Stimulated activated CD4-positive, alpha-beta T cell treated with anti-CD3 and anti-CD28 coated beads, Interleukin-12 subunit alpha, Interleukin-12 subunit beta, amount 100 ng/mL, for 24 hours (primary cell): ENCODE measurements at places on chromosomes 3 and 15.

DNA sequence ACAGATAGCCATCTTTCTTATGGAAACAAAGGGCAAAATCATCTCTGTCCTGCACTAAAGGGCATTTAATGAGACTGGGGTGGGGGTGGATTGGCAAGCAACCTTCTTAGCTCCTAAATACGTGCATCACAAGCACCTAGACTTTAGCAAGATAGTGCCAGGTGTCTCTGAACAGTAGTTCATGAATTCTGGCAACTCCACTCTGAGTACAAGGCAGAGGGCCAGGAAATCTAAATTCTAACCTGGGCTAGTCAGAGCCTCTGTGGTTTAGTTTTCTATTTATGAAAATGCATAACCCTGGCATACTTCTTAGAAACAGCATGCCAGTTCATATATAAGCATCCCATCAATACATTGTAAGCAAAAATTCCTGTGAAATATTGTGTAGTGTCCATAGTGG is 788.5 kb downstream of the MCTP2 start:
- no peak for DNase-seq

DNA sequence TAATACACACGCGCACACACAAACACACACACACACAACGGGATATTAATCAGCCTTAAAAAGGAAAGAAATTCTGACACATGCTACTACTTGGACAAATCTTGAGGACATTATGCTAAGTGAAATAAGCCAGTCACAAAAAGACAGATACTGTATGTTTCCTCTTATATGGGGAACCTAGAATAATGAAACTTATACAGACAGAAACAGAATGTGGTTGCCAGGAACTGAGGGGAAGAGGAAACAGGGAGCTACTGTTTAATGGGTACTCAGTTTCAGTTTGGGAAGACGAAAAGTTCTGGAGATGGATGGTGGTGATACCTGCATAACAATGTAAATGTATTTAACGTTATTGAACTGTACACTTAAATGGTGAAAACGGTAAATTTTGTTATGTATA is 20.2 kb downstream of the ICE2 start:
- no peak for DNase-seq

DNA sequence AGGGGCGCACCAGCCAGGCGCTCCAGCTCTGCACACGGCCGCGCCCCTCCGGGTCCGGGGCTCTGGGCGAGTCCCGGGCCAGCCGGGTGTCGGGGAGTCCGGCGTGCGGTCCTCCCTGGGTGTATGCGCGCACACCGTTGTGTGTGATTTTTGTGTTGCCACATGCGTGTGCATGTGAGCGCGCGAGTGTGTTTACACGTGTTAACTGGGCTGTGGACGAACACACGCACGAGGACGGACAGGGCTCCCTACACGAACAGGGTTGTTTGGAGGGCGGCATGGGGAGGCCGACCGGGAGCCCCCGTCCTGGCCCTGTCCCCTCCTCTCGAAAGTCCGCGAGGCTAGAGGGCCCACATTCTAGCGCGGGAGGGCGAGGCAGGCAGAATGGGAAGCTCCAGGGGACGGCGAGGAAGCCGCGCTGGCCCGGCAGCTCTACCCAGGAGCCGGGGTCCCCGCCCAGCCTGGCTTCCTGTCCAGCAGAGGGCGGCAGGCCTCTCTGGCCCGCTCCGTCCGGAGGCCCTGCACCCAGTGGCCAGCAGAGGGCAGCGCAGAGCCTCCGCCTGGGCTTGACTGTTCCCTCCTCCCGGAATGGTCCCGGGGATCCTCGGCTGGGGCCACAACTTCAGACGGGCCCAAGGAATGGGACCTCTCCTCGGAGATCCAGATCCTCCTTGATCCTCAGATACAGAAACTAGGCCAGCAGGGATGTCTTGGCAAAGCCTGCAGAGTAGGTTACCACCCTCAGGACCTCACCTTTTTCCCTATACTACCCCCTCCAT is 611 bp upstream of the LINGO1 start:
- peak; percentile 26 for DNase-seq

GRCh38 chr15:29852201-29852600 is 29.9 kb upstream of the TJP1 start:
- no peak for DNase-seq

- no peak for DNase-seq
Measured at GRCh38 chr3:156723182-156723619, 48.8 kb downstream of the TIPARP start.

DNA sequence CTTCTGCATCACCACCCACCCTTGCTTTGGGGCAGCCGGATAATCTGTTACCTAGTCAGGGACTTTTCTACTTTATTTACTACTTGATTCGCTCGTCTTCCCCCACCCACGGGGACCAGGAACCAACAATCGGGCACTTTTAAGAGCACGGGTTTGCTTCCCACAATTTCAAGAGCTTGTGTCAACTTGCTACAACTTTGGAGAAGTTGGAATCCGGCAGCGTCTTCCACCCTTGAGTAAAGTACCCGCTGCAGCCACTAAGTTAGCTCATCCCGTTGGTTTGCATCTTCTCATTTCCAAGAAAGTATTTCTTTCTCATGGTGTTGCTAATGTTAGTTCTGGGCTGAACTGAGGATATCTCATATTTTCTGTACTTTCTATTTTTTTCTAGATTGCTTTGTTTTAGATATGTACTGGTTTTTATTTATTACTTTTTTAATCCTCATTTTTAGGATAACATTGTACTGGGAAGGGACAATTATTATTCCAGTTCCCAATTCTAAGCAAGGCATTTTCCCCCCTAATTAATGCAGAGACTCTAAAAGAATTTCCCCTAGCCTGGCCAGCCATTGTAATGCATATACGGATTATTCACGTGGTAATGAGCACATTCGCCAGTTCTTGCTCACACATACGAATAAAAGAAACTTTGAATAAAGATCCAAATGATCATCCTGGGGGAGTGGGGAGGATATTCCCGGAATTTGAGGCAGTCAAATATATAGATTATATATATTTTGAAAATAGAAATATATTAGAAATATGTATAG is 4.0 kb downstream of the SOX2 start:
- no peak for DNase-seq

DNA sequence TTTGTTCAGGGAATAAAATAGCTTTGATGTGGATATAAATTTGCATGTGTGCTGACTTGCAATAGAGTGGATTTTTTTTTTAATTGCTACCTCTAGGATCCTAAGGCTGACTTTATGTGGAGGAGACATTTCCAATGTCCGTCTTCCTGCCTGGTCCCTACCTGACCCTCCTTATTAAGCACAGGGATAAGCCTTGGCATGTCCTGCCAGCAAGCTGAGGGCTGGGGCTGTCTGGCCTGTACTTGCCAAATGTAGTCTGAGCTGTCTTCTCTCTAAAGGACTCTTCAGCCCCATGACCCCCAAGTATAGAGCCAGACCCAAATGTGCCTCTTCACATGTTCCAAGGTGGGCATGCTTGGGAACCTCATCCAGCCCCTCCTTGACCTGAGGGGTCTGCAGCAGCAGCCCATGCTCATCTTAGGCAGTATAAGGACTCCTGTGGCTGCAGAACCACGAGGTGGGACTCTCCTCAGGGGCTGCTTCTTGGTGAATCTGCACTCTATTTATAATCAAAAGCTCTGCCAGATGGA is 88.8 kb downstream of the CACNA1D start:
- DNase-seq: no peak

- DNase-seq: no peak
Measured at GRCh38 chr3:153273767-153274435, 111.9 kb downstream of the RAP2B start.

DNA sequence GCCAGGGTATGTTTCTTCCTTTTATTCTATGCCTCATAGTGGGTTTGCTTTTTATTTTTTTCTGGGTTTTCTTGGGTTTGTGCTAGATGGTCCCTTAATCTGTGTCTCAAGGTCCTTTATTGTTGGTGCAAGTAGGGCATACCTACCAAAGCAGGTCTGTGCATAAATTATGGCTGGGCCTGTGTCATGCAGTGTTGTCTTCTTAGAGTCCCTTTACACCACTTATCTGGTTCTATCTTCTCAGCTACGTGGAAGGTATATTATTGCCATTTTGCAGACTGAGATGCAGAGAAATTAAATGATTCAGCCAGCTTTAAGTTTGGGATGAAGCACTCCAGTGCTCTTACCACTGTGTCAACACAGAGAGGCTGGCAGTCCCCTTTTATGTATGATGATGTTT is 293.5 kb upstream of the SOX2 start:
- DNase-seq: no peak

DNA sequence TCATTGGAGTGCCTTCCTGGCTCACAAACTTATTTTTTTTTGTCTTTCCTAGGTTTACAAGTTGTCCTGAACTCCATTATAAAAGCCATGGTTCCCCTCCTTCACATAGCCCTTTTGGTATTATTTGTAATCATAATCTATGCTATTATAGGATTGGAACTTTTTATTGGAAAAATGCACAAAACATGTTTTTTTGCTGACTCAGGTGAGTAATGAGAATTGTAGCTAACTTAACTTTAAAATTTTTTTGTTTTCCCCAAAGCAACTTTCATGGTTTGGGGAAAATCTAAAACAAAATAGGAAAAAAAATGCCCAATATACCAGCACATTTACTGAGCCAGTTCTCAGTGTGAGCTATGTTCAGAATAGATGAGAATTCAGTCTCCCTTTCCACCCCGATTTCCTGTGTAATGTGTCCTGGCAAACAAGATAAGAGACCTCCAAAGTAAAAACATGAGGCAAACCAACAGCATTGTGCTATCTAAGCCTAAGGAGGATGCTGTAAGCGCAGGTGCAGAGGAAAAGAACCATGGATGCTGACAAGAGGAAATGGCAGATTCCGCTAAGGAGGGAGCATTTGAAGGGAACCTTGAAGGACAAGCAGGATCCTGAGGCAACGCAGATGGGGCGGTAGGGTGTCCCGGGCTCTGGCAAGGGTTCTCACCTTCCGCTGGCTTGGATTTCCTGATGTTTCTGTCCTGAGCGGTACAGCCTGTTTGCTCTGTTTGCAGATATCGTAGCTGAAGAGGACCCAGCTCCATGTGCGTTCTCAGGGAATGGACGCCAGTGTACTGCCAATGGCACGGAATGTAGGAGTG is 171.4 kb downstream of the CACNA1D start:
- DNase-seq: no peak

- no peak for DNase-seq
Measured at GRCh38 chr15:39336926-39337325, 244.0 kb upstream of the THBS1 start.

- DNase-seq: no peak
Measured at GRCh38 chr3:8557298-8557697, 55.7 kb downstream of the LMCD1 start.

DNA sequence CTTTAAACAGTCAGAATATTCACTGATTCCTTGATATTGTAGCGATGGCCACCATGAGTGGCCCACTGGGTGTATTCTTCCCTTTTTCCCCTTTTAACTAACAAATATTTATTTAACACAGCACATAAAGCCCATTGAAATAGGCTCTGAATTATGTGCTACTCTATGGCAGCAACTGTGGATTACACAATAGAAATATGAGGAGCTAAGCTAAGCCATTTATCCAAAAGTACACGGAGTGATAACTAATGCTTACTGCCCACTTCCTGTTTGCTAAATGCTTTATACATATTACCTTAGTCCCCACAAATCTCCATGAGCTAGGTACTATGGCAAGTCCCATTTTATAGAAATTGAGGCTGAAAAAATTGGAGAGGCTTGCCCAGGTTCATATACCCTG is 17.9 kb downstream of the ILDR1 start:
- no peak for DNase-seq

GRCh38 chr3:177437513-177438337 is 240.4 kb upstream of the TBL1XR1 start:
- no peak for DNase-seq

DNA sequence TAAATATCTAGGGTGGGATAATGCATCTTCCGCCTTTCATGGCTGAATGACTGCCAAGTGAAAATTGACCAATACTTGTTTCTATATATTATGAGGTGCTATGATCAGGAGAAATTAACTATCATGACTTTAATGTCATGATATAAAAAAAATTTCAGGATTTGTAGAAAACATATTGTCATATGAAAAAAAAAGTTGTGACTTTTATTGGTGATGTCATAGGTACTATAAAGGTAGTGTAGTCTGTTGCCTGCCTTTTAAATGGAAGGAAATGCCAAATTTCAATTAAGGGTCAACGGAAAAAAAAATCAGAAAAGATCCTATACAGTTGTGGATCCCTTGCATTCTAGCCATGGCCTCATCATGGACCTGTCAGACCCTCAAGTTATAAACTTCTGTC is 15.5 kb downstream of the LRRC3B start:
- no peak for DNase-seq

- DNase-seq: no peak
Measured at GRCh38 chr15:60118146-60118545, 114.0 kb downstream of the FOXB1 start.

GRCh38 chr3:106276755-106277612 is 408.2 kb upstream of the CBLB start:
- DNase-seq: no peak

DNA sequence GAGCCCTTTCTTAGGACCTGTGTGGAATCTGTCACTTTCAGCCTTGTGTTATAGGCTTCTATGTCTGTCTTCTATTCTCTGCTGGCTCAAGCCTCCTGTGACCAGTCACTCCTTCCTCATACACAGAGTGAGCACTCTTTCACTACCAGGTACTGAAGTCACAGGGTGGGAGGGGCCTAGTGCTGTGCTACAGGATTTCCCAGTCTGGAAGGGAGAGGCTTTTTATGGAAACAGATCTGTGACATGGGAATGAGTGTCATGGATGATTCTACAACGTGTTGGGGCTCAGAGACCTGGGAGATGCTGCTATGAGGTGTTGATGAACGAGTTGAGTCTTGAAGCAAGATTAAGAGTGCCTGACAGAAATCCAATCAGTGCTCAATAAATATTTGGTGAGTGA is 100.5 kb downstream of the PDCD6IP start:
- no peak for DNase-seq

DNA sequence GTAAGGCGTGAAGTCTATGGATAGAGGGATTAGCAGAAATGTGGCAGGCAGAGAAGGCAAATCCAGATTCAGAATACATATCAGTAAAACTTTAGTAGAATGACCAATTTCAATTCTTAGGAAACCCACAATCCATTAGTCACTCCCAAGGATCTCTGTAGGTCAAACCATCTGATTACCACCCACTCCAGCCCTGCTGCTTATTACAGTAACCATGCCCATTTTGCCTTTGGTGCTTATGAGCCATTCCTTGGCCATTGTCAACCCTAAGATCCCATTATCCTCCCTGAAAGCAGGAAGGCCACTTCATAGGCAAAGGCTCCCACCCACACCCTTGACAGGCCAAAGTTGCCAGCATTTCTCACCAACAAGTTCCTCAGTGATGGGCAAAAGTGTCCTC is 5.1 kb upstream of the KLHL40 start:
- no peak for DNase-seq

DNA sequence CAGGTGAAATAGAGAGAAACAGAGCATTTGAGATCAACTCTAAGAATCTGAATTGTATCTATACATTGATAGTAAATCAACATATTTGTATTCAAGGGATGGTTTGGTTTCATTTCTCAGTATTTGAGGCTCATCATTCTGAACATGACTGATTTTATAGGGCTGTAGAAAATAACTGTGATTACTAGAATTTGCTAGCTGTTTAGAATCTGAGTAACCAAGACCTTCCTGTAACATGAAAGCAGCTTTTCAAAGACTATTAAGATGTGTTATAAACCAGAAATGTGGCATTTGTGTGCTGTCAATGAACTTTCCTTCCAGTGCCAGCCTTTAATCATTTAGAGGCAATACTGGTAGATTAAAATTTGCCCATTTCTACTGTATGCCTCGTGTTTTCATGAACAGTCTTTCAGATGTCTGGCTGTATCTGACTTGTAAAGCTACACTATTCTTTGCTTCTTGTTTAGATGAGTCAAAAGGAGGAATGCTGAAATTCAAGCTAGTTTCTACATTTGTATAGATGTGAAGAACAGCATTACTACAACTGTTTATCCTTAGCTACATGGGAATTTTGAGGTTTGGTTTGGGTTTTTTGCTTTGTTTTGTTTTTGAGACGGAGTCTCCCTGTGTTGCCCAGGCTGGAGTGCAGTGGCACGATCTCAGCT is 137.3 kb upstream of the BHLHE40 start:
- no peak for DNase-seq
